ENCODE measurements at places on chromosomes 2 and 18.

DNA sequence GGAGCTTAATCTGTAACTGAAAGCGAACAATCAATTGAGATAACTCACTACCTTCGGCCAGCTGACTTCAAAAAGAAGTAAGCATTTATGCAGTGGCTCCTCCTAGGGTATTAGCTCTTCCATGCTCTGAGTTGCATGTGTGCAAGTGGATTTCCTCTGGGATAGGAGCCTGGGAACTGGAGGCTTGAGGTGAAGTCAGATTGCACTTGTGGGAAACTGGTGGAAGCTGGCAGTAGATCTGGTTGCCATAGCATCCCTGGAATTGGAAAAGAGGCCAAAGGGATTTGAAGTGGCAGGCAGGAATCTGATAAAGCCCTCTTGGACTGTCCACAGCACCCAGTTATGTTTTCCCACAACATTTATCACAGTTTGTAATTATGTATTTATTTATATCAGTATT lies 50.6 kb upstream of the FMNL2 start:
- peak; percentile 4 for DNase-seq

DNA sequence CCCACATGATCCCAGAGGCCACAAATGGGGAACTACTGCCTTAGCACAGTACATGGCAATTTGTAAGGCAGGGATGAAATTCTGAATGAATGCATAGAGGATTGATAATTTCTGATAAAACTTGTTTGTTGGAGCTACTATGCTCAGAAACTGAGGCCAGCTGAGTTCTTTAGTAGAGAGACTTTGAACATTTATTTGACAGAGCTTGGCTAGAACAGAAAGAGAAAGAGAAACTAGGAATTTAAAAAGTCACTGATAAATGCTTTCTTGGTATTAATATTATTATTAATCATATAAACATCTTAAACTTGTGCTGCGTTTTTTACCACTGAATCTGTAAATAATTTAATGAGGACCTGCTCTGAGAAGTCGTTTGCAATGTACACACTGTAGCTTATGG lies 923.7 kb upstream of the CNTNAP5 start:
- DNase-seq: no peak

DNA sequence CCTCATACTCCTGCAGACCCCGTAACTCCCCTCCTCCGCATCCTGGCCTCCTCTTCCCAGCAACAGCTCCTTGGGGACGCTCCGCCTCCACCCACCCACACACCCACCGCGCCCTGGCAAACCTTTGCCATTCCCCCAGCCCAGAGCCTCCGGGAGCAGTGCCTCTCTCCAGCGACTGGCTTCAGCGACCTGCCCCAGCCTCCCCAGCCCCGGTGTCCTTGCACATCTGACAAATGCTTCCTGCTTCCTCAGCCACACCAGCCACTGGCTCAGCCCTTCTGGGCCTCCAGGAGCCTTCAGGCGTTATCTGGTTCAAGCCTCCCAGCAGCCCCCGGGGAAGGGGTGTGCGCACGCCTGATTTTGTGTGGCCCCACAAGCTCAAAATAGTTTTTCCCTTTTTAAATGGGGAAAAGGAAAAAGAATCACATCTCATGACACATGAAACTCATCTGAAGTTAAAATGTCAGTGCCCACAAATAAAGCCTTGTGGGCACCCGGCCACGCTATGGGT lies 14.2 kb downstream of the ESPNL start:
- DNase-seq: no peak

DNA sequence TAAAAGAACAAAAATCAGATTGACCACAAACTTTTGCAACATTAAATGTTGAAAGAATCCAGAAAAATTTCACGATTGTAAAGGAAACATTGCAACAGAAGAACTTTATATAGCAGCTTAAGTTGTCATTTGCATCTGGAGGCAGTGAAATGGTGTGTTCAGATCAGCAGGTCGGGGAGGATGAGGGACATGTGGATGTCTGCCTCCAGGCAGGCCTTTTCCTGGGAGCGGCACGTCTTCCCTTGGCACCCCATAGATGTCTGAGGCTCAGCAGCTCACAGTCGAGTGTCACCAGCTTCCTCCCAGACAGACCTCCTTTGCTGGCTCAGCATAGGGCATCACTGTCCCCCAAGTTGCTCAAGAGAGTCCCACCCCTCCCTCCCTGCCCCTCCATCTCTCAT lies 44.3 kb upstream of the ASB1 start:
- peak; percentile 49 for DNase-seq

DNA sequence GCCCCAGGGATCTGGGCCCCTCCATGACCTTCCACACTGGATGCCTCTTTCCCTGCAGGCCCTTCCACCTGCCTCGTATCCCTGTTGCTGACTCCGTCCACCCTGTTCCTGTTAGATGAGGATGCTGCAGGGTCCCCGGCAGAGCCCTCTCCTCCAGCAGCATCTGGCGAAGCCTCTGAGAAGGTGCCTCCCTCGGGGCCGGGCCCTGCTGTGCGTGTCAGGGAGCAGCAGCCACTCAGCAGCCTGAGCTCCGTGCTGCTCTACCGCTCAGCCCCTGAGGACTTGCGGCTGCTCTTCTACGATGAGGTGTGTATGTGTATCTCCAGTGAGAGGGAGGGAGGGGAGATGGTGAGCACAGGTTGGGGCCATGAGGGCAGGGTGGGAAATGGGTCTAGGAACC lies 12.4 kb upstream of the SLC4A3 start:
- no peak for DNase-seq

- DNase-seq: no peak
These were observed 297.5 kb upstream of the RGPD4 start for GRCh38 chr2:107529146-107529545.

DNA sequence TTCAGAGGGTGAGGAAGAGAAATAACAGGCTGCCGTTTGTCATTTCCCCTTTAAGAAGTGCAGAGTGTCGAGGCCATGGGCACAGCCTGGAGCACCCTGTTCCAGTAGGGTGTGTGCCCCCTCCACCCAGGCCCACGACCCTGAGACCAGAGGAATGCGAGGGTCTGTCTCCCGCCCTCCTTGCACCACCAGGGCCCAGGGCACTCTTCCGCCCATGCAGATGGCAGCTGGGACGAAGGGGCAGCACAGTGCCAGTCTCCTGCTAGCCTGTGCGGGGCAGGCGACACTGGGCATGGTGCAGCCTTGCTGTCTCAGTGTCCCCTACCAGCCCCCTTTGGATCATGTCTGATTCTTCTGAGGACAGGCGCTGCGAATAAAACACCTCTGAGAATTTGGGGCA lies 15.8 kb upstream of the PDIA6 start:
- no peak for DNase-seq

DNA sequence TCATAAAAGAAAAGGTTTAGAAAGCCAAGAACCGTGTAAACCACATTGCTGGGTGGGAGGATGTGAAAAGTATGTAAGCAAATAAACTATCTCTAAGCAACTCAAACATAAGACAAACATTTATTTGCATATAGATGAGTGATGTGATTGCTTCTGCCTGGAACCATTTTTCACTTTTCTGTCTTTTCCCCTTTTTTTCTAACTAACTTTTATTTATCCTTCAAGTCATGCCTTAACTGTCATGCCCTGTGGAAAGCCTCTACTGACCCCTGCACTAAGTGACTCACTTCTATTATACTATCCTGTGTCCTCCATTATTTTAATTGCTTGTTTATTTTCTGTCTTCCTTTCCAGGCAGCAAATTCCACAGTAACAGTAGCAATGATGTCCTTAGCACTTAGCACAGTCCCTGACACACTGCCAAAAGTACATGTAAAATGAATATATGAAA lies 87.5 kb upstream of the CTAGE1 start:
- peak; percentile 84 for DNase-seq

DNA sequence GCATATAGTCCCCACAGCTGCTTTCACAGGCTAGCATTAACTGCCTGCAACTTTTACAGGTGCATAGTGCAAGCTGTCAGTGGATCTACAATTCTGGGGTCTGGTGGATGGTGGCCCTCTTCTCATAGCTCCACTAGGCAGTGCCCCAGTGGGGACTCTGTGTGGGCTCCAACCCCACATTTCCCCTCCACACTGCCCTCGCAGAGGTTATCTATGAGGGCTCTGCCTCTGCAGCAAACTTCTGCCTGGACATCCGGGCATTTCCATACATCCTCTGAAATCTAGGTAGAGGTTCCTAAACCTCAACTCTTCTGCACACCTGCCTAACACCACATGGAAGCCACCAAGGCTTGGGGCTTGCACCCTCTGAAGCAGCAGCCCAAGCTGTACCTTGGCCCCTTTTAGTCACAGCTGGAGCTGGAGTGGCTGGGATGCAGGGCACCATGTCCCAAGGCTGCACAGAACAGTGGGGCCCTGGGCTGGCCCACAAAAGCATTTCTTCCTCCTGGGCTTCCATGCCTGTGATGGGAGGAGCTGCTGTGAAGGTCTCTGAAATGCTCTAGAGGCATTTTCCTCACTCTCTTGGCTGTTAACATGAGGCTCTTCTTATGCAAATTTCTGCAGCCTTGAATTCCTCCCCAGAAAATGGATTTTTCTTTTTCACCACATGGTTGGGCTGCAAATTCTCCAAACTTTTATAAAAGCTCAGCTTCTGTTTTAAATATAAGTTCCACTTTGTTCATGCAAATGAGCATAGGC lies 59.3 kb downstream of the KDM3A start:
- DNase-seq: no peak

DNA sequence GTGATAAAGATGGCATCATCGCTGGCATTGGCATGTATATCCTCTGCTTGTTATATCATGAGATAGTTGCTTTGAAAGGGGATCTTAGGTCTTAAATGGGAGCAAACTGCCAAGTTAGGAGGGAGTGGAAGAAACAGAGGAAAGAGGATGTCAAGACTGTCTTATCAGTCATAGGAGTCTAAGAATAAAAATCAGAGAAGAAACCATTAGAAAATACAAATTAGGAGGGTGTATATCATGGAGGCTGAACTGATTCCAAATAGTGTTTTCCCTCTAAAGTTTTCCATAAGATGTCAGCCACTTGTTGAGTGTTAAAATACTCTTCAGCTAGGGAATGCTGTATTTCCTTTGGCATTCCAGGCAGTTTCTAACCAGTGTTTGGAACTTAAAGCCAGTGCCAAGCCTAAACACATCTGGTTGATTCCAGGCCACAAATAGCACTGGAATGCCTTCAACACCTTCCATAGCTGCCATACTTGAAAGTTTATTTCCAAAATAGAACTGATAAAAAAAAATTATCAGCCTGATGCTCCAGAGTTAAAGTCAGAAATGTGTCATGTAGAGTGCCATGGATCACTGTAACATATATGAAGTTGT lies 129.4 kb downstream of the ZEB2 start:
- peak; percentile 76 for DNase-seq

- DNase-seq: no peak
These were observed 797.1 kb downstream of the SLC4A3 start for GRCh38 chr2:220424561-220424960.

DNA sequence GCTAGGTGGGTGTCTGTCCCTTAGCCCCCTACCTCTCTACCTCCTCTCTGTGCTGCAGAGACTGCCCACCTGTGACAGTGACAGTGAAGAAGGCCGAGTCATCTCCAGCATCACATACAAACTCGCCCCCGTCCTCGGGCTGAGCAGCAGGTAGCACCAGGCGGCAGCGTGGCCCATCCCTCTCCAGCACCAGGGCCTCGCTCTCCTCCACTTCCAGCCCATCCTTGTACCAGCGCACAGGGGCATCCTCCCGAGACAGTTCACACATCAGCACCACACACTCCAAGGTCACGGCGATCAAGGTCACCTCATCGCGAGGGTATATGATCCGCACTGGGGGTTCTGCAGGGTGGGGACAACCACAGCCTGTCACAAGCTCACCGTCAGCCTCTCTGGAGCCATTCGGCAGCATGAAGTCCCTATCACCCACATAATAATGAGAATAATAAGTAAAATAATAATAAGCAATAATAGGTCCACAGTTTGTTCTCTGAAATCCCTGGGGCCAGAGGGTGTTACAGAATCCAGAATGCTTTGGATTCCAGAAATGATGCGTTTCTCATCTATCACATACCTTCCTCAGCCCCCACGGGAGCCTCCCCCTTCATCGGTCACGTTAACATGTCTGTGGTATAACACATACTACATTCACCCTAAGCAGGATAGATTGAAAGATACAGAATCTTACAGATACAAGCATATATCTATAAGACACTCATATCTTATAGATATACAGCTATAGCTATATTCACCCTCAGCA lies 12.0 kb downstream of the OBSL1 start:
- DNase-seq: peak; percentile 36

- DNase-seq: no peak
These were observed 46.6 kb downstream of the RRM2 start for GRCh38 chr2:10169053-10169578.

DNA sequence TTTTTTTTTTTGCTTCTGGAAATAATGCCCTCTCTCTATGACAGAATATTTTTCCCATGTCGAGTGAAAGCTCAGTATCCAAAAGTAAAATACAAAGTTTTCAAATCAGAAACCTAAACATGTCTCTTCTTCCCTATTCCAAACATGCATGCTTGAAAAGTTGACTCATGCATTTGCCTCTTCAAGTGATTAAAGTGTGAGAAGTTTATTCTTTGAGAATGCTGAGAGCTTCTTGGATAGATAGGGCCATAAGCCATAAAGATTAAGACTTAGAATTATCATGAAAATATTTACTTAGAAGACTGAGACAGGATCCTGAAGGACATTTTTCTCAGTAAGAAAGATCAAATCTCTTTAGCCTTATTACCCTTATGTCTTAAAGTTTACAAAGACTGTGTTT lies 98.6 kb upstream of the EPB41L5 start:
- peak; percentile 31 for DNase-seq

GRCh38 chr18:34871435-34871834 lies 161.3 kb downstream of the DTNA start:
- peak; percentile 12 for DNase-seq

DNA sequence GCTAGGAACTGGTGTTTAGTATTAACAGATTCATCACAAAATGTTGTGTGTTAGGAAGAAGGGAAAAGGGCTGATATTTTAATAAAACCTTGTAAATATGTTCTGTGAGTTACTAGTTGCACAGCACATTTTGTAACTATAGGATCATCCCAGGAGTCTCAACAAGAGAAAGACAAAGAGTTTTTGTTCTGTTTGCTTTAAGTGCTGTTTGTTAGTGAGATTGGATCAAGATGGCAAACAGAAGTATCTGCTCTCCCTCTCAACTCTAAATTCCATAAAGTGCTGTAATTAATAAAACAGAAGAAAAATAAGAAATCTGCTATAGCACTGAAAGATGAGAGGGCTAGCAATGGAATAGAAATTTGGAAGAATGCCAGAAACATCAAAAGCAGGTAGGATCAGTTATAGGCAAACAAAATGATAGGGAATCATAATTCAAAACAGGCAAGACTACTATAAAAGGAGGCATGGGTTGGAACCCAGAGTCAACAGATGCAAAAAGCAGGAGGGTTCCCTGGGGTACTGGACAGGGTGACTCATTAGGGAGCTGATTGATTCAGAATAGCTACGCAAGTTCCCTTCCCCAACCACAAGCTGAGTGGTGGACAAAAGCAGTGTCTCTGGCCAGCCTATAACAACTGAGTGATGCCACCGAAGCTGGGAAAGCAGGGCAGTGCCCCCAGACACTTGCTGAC lies 75.8 kb downstream of the DYNC1I2 start:
- peak; percentile 27 for DNase-seq

- no peak for DNase-seq
These were observed 206.5 kb upstream of the FANCL start for GRCh38 chr2:58447586-58447985.

GRCh38 chr2:18209934-18210639 lies 331.6 kb downstream of the KCNS3 start:
- peak; percentile 71 for DNase-seq

DNA sequence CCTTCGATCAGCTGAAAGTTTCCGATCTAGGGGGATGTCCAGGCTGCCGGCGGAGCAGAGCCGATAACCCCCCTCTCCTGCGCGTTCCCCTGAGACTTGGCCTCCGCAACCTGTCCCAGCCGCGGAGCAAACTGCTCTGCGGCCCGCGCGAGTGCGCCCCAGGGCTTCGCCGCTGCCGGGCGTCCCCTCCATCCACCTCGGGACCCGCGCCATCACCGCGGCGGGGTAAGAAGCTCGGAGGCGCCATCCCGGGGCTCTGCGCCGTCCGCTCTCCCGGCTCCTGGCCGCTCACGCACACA lies 990 bp upstream of the GDF7 start:
- no peak for DNase-seq
